NCI-H2029 (cell line): ENCODE measurements at places on chromosomes 11 and 22.

- DNase-seq = no peak
These were observed 47.5 kb upstream of the AQP11 start for GRCh38 chr11:77542296-77542695.

DNA sequence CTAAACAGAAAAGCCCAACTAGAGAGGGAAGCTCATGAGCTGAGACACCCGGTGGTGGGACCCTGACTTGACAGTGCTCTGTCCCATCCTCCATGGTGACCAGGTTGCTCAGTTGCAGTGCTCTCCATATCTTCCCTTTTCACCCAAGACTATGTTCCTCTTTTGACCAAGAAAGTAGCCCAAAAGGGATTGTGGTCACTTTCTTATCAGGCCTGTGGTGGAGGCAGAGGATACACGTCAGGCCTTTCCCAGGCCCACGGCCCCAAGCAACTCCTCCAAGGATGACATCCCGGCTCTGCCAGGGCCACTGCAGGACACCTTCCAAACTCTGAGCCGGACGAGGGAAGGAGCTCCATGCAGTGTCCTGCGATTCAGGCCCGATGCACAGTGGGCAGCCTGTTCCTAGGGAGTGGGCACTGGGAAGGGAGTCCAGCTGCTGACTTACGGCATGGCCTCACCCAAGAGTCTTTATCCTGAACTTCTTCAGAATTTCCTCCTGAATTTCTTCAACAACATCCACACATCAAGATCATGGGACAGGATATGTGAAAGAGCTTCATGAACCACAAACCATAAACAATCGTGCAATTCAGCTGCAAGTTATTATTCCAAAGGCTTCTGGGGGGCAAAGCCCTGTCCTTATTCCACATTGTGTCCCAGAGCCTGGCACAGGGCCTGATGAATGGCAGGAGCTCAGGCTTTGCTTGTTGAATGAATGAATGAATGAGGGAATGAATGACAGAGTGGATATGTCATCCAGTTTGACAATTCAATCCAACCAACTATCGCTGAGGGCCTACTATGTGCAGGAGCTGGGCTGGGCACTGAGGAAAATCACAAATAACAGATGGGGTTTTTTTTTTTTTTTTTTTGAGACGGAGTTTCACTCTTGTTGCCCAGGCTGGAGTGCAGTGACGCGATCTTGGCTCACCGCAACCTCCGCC is 36.0 kb upstream of the MYH9 start:
- DNase-seq = no peak

GRCh38 chr22:39530116-39530515 is 2.4 kb downstream of the RPS19BP1 start:
- DNase-seq = no peak

- DNase-seq = no peak
These were observed 478.3 kb upstream of the KIRREL3 start for GRCh38 chr11:127478826-127479225.

GRCh38 chr11:75365711-75366181 is 14.3 kb upstream of the ARRB1 start:
- DNase-seq = peak; percentile 50

- no peak for DNase-seq
These were observed 13.7 kb downstream of the MFNG start for GRCh38 chr22:37472418-37473006.
